ENCODE measurements at places on chromosomes 3 and 15.

GRCh38 chr3:192570821-192571791 lies 156.2 kb downstream of the FGF12 start:
- no peak for DNase-seq

DNA sequence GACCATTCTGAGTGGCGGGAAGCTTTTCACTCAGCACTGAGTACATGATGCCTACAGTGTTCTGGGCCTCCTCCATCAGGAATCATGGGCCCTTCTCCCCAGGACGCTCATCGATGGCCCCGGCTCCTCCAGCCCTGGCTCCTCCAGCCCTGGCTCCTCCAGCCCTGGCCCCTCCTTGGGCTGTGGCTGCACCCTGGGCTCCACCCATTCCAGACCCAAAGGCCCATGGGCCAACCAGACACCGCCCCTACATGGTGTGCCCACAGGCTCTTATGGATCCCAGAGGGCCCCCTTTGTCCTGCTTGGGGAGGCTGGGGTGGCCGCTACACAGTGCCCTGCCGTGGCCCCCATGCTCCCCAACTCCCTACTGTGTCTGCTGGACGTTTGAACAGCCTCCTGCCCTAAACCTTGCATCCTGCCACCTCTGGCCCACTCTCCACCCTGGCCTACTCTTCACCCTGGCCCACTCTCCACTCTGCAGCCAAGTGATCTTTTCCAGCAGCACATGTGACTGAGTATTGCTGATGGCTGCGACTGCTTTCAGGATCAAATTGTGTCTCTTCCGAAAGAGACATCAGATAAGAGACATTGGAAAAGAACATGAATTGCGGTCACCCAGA lies 57.9 kb downstream of the APBA2 start:
- no peak for DNase-seq

DNA sequence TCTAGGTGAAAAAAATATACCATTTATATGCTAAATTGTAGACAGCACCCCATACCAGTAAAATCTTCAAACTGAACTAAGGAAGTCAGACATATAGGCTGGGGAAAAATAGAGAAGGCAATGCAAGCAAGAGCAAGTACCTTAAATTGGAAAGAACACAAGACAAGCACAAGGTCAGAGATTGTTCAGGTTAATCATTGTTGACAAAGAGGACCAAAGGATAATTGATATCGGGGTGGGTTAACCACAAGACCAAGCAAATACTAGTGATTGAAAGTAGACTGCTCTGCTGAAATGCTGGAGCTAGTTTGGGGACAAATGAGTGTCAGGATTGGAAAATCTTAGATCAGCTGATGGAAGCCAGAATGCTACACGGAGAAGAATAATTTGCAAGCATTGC lies 499.8 kb downstream of the ROBO2 start:
- DNase-seq, result no peak

- DNase-seq, result no peak
Observed at GRCh38 chr15:76501726-76502125, 165.2 kb downstream of the ISL2 start.

DNA sequence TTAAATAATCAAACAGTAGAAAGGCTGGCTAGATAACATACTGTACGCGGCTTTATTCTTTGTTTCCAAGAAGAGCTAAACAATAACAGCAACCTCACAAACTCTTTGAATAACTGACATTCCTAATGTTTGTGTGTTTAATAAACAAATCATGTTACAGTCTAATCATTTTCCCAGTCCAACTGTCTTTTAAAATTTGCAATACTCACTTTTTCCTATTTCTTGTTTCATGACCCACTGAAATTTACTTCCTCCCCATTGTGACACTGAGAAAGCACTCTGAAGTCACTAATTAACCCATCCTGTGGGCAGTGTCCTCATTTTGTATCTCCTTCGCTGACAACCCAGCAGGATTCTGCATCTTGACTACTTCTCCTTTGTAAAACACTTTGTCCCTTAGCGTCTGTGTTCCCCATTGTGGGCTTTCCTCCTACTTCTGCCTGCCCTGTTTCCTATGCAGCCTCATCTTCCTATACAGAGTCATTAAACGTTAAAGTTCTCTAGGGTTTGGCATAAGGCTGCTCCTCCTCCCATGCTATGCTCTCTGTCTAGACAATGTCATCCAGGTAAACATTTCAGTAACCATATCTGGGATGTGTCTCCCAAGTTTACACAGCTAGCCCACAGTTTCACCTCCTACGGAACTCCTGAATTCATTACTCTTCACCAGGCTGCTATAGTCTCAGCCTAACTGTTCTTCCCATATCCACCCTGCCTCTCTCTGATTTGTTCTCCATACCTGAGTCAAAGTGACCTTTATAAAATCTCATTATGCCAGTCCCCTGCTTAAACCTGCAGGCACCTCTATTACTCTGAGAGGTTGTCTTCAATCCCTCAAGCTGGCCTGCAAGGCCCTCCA lies 148.9 kb downstream of the GREM1 start:
- DNase-seq, result no peak

- DNase-seq, result no peak
Observed at GRCh38 chr3:178289544-178290160, 246.6 kb upstream of the KCNMB2 start.

DNA sequence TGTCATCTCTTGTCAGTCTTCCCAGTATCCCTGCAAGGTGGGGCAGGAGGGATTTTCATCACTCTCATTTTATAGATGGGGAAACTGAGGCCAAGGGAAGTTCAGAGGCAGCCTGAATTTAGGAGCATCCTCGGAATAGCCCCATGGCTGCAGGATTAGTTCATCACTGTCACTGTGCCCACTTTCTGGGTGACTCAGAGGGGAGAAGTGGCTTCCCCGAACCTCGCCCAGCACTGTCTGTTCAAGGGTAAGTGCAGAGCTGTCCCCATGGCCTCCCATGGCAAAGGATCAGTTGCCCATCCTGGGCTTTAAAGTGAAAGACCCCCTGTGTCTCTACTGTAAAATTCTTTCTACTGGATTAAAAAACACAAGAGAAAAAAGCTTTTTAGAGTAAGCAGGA lies 60.0 kb upstream of the SEC13 start:
- no peak for DNase-seq

DNA sequence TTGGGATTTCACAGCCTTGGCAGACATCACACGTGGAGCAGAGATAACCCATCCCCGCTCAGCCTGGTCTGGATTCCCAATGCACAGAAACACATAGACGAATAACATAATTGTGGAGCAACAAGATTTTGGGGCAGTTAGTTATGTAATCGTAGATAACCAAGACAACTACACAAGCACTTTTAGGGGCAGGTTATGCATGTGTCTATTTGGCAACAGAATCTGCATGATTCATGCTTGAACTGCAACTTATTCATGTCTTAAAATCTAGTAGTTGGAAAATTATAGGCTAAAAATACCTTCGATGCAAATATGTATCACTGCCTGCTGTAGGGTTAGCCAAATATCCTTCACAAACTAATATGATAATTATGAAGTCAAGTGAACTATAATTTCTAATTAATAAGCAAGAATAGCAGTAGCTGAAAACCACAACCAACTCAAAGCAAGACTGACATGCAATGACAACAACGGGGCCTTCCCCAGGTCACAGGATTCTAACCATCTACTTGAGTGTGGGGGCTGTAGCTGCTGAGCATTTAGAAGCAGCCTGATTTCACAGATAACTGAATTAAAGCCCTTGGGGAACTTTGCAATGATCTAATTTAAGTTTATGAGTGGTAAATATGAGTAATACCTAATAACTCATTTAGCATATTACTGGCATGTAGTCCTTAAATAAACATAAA lies 31.1 kb downstream of the DGKG start:
- no peak for DNase-seq

- no peak for DNase-seq
Observed at GRCh38 chr3:59128685-59129084, 78.9 kb upstream of the CFAP20DC start.

DNA sequence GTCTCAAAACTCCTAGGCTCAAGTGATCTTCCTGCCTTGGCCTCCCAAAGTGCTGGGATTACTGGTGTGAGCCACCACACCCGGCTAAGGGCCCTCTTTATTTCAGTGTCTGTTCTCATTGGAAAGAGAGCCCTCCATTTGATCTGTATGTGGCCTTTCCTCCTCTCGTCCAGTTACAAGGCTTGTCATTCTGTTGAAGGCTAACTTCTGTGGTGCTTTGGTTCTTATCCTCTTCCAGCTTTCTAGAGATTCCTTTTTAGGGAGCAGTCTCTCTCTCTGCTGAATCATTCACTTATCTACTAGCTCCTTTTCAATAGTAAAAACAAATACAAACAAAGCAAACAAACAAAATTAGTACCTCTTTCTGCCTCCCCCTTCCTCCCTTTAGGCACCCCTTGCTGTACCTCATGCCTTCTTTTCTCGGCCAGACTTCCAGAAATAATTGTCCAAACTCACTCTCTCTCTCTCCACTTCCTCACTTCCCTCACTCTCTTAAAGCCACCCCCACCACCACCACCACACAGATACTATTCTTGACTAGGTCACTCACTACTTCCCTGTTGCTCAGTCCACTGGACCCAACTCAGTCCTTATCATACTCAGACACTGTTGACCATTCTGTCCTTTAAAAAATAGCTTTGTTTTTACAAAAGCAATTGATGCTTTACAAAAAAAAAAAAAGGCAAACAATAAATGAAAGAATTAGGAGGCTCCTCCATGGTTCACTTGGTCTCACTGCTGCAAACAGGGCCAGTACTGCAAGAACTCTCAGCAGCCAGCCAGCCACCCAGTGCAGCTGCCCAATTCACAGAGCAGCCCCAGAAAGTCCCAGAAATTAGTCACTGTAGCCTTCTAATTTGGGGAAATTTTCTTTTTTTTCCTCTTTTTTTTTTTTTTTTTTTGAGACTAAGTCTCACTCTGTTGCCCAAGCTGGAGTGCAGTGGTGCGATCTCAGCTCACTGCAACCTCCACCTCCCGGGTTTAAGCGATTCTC lies 31.7 kb upstream of the RAB11A start:
- DNase-seq, result no peak

DNA sequence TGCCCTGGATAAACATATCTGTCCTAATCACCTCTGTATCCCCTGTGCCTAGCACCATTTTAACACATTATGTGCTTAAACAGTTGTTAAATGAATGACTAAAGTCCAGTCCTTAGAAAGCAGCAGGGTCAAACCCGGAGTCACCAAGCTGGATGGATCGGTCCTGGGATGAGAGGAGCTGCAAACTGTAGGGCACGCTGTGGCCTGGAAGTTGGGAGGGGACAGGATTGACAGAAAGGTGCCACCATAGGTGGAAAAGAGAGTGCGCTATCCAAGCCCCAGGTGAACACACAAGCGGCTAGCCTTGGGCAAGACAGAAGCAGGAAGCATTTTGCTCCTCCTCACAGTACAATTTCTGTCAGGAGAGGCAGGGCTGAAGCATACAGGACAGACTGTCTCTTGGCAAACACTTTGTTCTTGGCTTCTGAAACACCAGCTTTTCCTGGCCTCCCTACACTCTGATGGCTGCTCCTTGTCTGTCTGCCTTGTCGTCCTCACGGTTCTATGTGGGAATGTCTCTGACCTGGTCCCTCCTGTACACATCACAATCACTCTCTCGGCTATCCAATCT lies 48.4 kb upstream of the KY start:
- no peak for DNase-seq

- DNase-seq, result no peak
Observed at GRCh38 chr3:134111616-134112015, 81.9 kb upstream of the SLCO2A1 start.

- no peak for DNase-seq
Observed at GRCh38 chr15:34358367-34358766, 8.6 kb downstream of the LPCAT4 start.

DNA sequence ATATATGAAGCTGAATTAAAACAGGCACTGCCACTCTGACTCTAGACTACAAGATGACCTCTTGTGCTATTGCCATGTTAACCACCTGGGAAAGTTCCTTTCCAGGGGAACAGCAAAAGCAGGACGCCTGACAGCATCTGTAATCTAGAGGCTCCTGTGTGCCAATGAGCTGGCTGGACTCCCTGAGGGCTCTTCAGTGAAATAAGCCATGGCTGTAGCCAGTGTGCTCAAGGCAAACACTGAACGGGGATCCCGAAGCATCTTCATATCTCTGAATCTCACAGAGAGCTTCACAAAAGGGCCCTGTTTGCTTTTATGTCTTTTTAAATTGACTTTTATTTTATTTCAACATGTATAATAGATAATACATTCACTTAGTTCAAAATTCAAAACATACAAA lies 57.2 kb downstream of the BFSP2 start:
- no peak for DNase-seq

- peak; percentile 40 for DNase-seq
Observed at GRCh38 chr3:187777331-187777941, 32.2 kb upstream of the BCL6 start.

- DNase-seq, result peak; percentile 79
Observed at GRCh38 chr3:15271785-15272381, 60.5 kb downstream of the SH3BP5 start.

GRCh38 chr15:34753236-34753894 lies 1.4 kb downstream of the GJD2 start:
- DNase-seq, result no peak

- DNase-seq, result no peak
Observed at GRCh38 chr15:23866832-23867231, 179.7 kb upstream of the NDN start.

DNA sequence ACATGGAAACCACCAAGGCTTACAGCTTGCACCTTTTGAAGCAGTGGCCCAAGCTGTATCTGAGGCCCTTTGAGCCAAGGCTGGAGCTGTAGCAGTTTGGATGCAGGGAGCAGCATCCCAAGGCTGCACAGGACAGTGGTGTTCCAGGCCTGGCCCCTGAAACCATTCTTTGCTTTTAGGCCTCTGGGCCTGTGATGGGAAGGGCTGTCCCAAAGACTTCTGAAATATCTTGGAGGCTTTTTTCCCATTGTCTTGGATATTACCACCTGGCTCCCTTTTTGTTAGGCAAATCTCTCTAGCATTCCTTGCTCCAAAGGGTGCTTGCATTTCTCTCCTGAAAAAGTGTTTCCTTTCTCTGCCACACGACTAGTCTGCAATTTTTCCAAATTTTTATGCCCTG lies 302.8 kb upstream of the MDFIC2 start:
- no peak for DNase-seq

- DNase-seq, result no peak
Observed at GRCh38 chr3:98612587-98612986, 19.2 kb upstream of the CPOX start.

DNA sequence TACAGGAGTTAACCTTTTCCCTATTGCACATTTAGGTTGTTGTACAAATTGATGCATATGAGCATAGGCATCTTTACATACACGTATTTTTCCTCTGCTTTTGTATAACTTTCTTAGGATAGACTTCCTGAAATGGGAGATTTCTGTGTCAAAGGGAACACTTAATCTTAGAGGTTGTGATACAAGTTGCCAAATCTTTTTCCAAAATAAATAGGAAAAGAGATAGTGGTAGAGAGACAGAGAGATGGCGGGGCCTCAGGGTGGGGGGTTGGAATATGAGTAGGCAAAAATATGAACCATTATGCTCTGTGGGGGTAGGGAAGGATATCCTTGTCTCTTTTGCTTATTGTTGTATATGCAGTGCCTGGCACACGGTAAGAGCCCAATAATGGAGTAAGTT lies 70.7 kb upstream of the UBE2E1 start:
- DNase-seq, result no peak

GRCh38 chr15:100205549-100206295 lies 136.1 kb downstream of the ADAMTS17 start:
- DNase-seq, result no peak
